ENCODE measurements at places on chromosomes 12 and 14.

GRCh38 chr14:35366521-35366976, 38.0 kb downstream of the NFKBIA start:
- no peak for DNase-seq

DNA sequence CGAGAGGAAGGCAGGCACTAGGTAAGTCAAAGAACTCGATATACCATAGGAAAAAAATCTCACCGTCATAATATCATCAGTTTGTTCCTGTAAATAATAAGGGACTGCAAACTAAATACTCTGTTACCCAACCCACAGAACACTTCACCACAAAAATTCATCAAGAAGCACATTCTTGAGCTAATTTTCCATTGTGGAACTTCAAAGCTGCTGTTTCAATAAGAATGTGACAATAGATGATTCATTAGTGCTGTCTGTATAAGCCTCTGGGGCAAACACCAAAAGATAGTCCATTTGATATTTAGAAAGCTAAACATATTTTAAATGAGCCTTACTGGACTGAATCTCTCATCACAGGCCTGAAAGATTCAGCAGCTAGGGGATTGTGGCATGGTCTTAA, 219.4 kb downstream of the KSR2 start:
- no peak for DNase-seq

DNA sequence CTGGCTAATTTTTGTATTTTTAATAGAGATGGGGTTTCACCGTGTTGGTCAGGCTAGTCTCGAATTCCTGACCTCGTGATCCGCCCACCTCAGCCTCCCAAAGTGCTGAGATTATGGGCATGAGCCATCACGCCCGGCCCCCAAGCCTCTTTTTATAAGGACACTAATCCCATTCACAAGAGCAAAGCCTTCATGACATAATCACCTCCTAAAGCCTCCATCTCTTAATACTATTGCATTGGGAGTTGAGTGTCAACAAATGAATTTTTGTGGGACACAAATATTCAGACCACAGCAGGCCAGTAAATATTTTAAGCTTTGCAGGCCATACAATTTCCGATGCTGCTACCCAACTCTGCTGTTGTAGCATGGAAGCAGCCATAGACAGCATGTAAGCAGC, 10.9 kb downstream of the RNF212B start:
- no peak for DNase-seq

GRCh38 chr14:60204843-60205774, 39.9 kb upstream of the DHRS7 start:
- no peak for DNase-seq

DNA sequence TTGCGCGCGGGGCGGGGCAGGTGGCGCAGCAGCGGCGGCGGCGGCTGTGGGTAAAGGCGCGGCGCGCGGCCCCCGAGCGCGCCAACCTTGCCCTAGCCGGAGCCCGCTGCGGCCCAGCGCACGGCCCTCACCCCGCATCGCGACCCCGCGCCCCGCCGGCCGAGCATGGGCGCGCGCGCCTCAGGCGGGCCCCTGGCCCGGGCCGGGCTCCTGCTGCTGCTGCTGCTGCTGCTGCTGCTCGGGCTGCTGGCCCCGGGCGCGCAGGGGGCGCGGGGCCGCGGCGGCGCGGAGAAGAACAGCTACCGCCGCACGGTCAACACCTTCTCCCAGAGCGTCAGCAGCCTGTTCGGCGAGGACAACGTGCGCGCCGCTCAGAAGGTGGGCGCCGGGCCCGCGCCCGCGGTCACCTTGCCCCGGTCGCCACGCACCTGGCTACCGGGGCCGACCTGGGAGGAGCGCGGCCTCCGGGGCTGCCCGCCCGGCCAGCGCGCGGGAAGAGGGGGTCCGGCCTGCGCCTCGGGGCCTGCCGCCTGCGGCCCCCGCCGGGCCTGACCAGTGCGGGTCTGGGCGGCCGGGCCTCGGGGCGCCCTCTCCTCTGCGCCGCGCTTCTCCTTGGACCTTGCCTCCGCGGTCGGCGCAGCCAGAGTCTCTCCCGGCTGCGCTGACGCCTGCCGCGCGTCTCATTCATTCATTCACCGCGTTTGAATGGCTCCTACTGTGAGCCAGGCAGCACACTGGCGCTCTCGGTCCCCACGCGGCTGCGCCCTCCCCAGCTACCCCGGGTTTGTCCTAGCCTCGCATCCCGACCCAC, at the start of gene BRI3BP:
Gene BRI3BP (plus strand): TSS at position 20 of the 811 bp plus-strand sequence. CDS start 146 bp downstream, at position 166.
- no peak for DNase-seq

GRCh38 chr14:63535918-63536317, 7.3 kb downstream of the PPP2R5E start:
- DNase-seq = no peak

GRCh38 chr14:59274991-59275391, 86.5 kb downstream of the DAAM1 start:
- no peak for DNase-seq

DNA sequence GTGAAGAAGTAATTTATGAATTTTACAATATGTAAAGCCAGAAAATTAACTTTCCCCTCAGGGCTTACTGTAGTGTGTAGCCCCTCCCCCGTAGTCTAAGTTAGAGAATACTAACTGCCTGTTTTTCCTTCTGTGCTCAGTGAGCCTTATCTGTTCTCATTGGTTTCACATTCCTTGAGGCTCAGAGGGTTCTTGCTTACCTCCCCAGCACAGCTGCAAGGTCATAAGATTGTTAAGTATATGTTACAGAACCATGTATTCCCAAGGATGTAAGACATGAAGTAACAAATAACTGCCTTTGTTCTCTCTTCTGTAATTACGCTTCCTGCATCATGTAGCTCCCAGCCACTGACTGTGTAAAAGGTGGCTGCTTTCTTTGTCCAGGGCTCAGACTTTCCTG, 1351.1 kb downstream of the TMEM121 start:
- DNase-seq = no peak

DNA sequence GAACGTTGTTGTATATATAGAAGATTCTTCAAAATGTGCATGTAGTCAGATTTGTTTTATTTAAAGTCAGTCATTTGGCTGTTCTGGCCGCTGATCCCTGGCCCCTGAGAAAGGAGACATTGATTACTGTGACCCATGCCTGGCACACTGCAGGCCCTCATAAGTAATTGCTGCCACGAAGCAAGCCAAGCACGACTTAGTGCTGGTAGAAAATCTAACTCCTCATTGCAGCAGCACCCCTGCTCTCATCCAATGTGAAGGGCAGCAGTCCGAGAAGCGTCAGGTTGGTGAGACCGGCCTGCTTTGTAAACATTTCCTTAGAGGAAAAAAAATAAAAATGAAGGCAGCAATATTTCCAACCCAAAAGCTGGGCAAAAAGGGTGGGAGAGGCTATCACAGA, 22.8 kb upstream of the TMTC2 start:
- DNase-seq = no peak

DNA sequence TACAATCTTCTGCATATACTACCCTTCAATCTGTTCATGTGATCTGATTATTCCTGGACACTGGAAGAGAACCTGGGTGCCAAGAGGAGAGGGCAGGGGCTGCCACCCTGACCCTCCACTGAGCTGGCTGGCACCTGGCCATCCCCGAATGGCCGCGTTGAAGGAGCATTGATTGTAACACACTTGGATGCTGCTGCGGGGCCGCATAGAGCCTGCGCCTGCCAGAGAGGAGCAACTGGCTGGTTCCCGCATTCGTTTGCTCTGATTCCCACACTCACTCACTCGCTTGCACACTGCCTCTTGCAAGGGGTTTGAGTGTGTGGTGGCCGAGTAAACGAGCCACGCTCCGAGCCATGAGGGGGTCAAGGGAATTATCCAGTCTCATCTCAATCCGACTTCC, 32.4 kb downstream of the PSEN1 start:
- no peak for DNase-seq

DNA sequence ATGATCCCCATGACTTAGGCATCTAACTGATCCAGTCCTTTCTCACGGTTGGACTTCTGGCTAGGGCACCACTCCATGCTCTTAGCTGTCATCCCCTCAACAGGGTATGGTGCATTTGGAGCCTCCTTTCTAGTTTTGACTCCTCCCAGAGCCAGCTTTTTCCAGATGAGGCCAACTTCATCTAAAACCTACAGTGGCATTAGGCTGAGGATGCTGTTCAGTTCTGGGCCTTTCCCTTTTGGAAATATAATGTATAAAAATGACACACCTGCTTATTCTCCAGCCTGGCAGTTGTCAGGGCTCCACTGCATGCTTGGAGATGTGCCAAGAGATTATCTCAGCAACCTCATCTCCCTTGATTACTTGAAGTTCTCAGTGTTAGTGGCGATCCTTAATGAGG, 239.7 kb downstream of the EMP1 start:
- DNase-seq = no peak

- DNase-seq = no peak
These were observed 7.3 kb downstream of the TESC start for GRCh38 chr12:117091758-117092510.

GRCh38 chr12:11630046-11630706, 19.3 kb upstream of the ETV6 start:
- no peak for DNase-seq

DNA sequence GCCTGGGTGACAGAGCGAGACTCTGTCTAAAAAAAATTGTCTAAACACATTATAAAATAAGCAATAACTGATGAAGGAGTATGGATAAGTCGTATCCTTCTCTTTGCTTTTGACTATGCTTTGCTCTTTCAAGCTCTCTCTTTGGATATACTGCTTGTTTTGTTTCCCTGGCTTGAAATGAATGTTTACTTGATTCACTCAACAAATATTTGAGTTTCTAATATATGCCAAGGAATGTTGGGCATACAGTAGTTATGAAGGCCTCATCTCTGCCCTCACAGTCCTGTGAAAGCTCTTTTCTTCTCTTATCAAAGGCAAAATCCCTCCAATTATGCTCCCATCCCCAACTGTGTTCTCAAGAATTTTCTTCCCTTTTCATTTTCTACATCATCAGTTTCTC, 123.5 kb downstream of the PTPRR start:
- no peak for DNase-seq

DNA sequence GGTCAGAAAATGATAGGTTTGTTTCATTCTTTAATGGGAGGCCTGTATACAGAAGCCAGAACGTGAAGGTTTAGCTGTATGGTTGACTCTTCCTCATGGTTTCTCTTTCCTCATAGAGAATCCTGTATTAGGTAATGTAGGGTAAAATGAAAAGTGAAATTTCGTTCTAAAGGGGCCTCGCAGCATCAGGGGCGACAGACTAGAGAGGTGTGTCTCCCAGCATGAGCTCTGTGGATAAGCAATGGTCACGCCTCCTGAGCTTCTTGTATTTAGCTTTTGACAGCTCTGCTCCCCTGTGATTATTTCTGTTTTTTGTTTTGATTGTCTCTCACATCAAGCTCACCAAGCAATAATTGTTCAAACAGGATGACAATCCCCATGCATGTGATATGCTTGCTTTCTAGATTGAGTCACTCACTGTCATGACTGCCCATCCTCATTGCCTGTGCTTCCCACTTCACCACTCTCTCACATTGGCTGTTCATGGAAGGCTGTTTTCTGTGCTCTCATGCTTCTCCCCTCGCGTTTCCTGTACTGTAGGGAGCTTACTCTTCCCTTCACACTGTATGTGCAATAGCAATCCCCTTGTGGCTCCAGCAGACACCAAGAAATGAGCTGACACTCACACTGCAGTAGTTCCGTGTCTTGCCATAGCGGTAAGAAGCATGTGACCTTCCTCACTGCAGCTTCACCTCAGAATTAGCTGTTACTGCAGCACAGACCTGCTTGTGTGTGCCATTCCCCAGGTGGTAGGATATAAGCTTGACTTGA, 44.0 kb downstream of the RAD52 start:
- no peak for DNase-seq

- no peak for DNase-seq
These were observed 31.7 kb upstream of the RASSF3 start for GRCh38 chr12:64578566-64578965.

DNA sequence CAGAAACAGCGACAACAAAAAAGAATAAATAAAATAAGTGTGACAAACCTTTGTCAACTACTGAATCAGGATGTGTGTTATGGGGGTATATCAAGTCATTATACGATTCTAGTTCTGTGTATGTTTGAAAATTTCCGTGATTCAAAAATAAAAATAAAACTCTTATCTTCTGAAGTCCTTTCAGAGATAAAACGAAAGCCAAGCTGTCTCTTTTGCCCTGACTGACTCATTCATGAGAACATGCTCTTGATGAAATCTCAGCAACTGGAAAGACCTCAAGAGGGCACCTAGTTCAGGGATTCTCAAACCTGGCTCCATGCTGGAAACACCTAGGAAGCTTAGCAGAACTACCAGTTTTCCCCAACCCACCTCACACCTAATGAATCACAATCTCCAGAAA, 9.2 kb downstream of the FOXN3 start:
- no peak for DNase-seq

DNA sequence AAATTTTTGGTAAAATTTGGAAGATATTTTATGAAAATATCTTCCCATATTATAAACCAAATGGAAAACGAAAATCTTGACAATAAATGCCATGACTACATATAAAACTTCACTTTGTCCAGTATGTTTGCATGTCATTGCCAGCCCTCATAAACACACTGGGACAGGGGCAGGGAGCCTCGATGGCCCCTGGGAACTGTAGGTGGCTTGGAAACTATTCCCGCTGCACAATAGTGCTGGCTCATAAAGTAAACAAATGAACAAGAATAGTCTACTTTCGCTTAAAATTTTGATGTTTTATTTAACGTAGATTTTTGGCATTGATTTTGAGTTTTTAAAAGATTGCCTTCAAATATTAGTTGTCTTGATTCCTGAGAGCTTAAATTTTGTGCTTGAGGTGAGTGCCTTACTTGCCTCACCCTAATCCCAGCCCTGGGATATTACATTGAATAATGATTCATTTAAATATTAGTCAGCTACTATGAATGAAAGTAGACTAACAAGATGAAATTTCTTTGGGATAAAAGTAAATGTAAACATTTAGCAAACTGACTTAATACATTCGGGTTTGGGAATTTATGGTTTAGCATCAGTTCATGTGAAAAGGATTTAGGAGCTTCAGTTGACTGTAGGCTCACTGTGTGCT, 74.0 kb upstream of the PKP2 start:
- DNase-seq = no peak

GRCh38 chr12:120710805-120711296, 593 bp downstream of the UNC119B start:
- DNase-seq = no peak

DNA sequence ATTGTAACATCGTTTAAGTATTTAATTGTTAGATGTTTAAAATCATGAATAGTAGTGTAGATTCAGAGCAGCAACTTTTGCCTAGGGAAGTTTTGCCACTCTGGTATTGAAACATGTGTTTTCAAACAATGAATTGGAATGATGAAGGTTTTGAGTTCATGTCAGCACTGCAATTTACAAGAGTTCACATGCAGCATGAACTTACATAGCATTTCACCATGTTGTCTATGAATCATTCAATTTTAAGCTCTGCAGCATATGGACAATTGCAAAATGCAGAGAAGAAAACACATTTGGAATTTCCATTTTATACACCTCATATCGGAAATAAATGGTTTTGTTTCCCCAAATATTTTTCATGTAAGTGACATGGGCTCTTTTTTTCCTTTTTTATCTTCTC, 170.7 kb upstream of the CDKN3 start:
- no peak for DNase-seq

All from non-pigmented ciliary epithelial cell (primary cell).